ENCODE measurements at places on chromosomes 7 and 10. TPM values are rescaled to one million over a fixed set of nuclear protein-coding genes. Genes with fewer than 3 reads are reported as not detected.
A peak's percentile ranks its signal among the peaks of the same experiment; 100 is the strongest.

- H3K27me3 ChIP-seq = no peaks in the 10 kb centered on the region
- peaks cover 4% of the 10 kb centered on the region for H3K4me1 ChIP-seq
- DNase-seq = no peak
- no peak overlapping the region for H3K4me3 ChIP-seq
- H3K36me3 ChIP-seq = peaks cover 5% of the 10 kb centered on the region
These were observed 4.3 kb downstream of the NOC3L start for GRCh38 chr10:94358480-94358879.

DNA sequence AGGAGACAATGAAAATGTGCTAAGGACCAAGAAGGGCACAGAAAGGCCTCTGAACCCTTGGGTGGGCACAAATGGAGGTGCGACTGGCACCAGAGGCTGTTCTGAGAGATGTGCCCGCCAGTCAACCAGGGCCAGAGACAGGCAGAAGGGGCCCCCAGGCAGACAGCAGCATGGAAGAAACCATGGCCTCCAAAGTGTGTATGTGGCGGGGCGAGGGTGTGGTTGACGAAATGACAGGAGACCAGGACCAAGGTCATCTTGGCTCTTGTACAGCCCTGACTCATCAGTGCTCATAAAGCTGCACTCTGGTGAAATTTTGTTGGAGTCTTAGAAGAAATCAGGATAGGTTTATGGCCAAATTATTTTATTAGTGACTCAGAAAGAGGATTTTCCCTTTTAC is 4.0 kb upstream of the MRPS24 start:
- H3K36me3 ChIP-seq = peaks cover 42% of the 10 kb centered on the region
- H3K4me1 ChIP-seq = peaks cover 9% of the 10 kb centered on the region
- peak overlapping the region; percentile 61 for H3K27ac ChIP-seq
- H3K27me3 ChIP-seq = no peaks in the 10 kb centered on the region
- no peak overlapping the region for H3K4me3 ChIP-seq

GRCh38 chr10:33005322-33006301 is 47.6 kb upstream of the ITGB1 start:
- H3K4me1 ChIP-seq = peaks cover 6% of the 10 kb centered on the region
- no peaks in the 10 kb centered on the region for H3K27me3 ChIP-seq
- no peak for DNase-seq

DNA sequence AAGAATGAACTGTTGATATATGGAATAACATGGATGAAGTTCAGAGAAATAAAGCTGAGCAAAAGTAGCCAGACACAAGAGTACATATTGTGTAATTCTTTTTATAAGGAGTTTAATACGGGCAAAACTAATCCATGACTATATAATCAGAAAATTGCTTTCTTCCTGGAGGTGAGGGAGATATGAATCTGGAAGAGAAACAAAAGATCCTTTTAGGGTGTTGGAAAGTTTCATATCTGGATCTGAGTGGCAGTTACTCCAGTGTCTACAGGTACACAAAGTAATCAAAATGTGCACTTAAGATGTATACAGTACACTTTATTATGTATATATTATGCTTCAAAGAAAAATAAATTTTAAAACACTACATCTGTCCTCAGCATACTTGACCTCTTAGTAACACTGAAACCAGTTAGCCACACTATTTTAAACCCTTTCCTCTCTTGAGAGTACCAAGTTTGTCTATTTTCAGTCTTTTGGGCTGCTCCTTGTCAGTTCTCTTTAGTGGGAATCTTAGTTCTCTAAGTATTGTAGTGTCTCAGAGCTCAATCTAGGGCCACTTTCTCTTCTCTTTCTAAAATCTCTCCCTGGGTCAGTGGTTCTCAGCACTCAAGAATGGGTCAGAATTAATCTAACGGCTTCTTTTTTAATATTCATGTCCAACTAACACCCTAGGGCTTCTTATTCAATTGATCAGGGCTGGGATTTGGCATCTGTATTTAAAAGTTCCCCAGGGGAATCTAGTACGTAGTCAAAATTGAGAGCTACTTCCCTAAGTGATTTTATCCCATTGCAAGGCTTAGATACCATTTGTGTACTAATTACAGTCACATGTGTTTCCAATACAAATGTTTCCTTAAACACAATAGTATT is 4.3 kb upstream of the LIPF start:
- no peaks in the 10 kb centered on the region for H3K27me3 ChIP-seq
- no peak overlapping the region for H3K27ac ChIP-seq
- H3K4me3 ChIP-seq = no peak overlapping the region
- DNase-seq = no peak
- H3K36me3 ChIP-seq = no peaks in the 10 kb centered on the region

- H3K36me3 ChIP-seq = no peaks in the 10 kb centered on the region
- DNase-seq = no peak
- H3K4me1 ChIP-seq = no peaks in the 10 kb centered on the region
- H3K4me3 ChIP-seq = no peak overlapping the region
- H3K27ac ChIP-seq = no peak overlapping the region
These were observed 16.9 kb upstream of the NFE2L3 start for GRCh38 chr7:26135076-26135475.

DNA sequence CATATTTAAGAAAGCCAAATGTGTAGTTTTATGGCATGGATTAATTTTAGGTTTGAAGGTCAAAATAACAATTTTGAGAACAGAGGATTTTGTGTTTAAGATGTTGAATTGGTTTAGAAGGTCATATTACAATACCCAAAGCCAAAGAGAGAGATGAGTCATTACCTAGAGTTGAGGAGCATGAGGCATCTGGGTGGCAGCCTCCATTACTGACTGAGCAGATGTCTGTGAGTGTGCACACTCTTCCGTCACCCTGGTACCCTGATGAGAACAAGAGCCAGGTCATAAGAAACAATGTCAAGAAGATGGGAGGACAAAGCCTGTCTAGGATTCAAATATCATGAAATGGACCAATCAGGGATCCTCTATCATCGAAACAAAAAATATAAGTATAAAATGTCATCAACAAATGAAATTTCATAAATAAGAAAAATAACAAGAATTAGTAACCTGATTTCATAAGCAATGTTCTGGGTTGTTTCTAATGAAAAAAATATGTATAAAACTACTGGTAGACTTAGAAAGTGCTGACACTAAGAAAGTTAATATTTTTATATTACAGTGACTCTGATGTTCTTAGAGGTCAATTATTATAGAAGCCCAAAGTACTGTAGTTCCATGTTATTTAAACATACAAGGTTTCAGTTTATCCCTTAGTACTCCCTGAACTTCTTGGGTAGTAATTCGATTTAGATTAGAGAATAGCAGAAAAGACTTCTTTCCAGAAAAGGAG is 20.0 kb downstream of the CUBN start:
- no peaks in the 10 kb centered on the region for H3K4me1 ChIP-seq
- no peaks in the 10 kb centered on the region for H3K36me3 ChIP-seq

Gene BMPER
- 36.3 TPM for total RNA-seq

Gene TFPI2
- total RNA-seq = 8.9 TPM

Gene C10orf105
- total RNA-seq = 4.6 TPM

DNA sequence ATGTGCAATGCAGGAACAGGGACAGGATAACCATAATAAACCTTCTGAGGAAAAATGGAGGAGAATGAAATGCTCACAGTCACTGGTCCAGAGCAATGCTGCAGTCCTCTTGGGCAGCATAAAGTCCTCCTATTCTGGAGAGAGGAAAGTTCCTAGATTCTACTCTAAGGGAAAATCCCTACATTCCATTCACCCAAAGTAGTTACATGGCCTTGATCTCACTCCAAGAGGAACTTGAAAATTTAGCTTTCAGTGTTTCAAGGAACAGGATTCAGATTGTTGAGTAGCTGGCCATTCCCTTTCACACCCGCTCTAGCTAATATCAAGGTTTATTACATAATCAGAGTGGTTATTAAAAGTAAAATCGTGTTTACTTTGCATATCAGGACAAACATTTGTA is 168.3 kb downstream of the CHRM2 start:
- H3K27ac ChIP-seq = no peak overlapping the region
- no peaks in the 10 kb centered on the region for H3K36me3 ChIP-seq
- H3K4me3 ChIP-seq = no peak overlapping the region
- no peak for DNase-seq

Gene GBX1
- 1.3 TPM for total RNA-seq

Gene SPDYE5
- 0.11 TPM for total RNA-seq

- H3K27ac ChIP-seq = no peak overlapping the region
- no peak for DNase-seq
- no peaks in the 10 kb centered on the region for H3K36me3 ChIP-seq
- H3K27me3 ChIP-seq = no peaks in the 10 kb centered on the region
- H3K4me1 ChIP-seq = no peaks in the 10 kb centered on the region
These were observed 24.6 kb upstream of the RHBDD2 start for GRCh38 chr7:75854233-75854632.

- H3K36me3 ChIP-seq = no peaks in the 10 kb centered on the region
- H3K4me1 ChIP-seq = no peaks in the 10 kb centered on the region
- no peak overlapping the region for H3K27ac ChIP-seq
- H3K27me3 ChIP-seq = no peaks in the 10 kb centered on the region
- DNase-seq = no peak
These were observed 39.7 kb upstream of the UCN3 start for GRCh38 chr10:5325076-5325475.

Gene DOCK4
- total RNA-seq = 40.3 TPM

DNA sequence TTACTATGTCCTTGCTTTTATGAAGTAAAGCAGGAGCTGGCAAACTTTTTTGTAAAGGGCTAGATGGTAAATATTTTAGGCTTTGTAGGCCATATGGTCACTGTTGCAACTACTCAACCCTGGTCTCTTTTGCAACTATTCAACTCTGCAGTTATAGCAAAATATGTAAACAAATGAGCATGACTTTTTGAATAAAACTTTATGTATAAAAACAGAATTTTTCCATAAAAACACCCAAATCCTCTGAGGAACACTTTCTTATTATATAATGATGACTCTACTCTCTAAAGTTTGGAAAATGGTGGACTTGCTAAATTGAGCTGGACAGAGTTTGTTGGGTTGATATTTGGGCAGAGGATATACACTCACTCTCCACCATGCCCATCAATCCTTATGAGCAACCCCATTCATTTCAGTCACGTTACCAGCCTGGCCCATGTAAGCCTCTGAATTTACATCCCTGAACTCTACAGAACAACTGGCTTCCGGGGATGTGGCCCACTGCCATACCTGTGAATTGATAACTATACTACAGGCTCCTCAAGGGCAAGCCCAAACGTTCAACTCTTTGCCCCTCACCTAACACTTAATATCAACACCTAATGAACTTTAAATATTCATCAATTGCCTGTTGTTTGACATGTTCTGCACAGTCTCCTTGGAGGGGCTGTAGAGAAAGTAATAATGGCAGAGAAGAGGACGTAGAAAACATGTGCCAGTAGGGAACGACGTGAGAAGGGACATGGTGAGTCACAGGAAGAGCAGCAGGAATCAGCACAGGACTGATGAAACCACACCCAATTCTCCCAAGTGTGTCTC is 37.6 kb downstream of the SGMS1 start:
- H3K27me3 ChIP-seq = no peaks in the 10 kb centered on the region
- DNase-seq = no peak
- no peak overlapping the region for H3K27ac ChIP-seq
- H3K4me3 ChIP-seq = no peak overlapping the region

Gene CDC14C
- not detected for total RNA-seq

- no peaks in the 10 kb centered on the region for H3K27me3 ChIP-seq
- no peak overlapping the region for H3K4me3 ChIP-seq
- no peaks in the 10 kb centered on the region for H3K4me1 ChIP-seq
- H3K27ac ChIP-seq = no peak overlapping the region
- H3K36me3 ChIP-seq = no peaks in the 10 kb centered on the region
These were observed 49.4 kb upstream of the BET1 start for GRCh38 chr7:94053532-94053931.

Gene SLC26A3
- not detected for total RNA-seq

DNA sequence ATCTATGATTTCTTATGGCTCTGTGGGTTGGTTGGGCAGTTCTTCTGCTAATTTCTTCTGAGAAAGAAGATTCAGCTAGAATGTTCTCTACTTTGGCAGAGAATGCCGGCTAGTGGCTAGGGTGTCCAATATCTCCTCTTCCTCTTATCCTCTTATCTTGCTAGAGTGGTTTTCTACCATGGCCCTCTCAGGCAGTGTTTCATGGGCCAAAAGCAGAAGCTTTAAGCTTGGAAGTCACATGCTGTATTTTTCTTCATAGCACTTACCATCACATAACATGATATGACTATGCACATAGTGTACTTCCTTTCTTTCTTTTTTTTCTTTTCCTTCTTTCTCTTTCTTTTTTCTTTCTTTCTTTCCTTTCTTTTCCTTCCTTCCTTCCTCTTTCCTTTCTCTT is 140.0 kb downstream of the ITGB8 start:
- H3K36me3 ChIP-seq = no peaks in the 10 kb centered on the region
- no peaks in the 10 kb centered on the region for H3K4me1 ChIP-seq
- no peaks in the 10 kb centered on the region for H3K27me3 ChIP-seq
- DNase-seq = no peak
- no peak overlapping the region for H3K4me3 ChIP-seq
- no peak overlapping the region for H3K27ac ChIP-seq

Gene ZFAND2A
- 29.8 TPM for total RNA-seq

DNA sequence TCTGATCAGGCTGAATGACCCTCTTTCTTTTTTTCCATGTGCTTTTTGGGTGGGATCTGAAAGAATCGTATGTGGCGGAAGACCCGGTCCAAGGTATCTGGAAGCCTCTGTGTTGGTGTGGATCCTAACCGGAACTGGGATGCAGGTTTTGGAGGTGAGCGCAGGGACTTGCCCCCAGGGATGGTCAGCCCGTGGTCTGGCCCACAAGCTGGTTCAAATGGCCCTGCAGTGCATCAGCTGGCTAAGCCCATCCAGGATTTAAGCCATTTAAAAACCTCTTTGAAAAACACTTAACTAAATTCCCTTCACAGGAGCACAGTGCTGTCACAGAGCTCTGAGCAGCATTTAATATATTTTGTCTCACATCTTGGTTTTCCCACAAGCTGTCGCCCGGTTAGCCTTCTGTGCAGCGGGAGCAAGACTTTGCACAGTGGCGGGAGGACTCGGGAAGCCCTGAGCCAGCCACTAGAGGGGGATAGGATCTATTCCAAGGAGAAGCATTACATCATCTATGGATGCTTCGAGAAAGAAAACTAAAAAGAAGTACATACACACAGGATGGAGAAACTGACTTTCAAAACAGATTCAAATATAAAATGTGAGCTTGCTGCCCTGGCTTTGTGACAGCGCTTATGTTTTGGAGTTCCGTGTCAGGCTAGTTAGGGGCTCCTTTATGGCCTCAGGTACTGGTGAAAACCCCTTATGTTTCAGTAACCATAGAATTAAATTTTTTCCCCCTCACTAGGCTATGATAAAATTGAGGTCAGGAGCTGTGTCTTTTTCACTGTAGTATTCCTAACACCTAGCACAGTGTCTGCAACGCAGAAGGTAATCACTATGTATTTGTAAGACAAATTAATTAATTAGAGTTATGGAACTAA is 11.3 kb downstream of the CPA2 start:
- H3K27me3 ChIP-seq = no peaks in the 10 kb centered on the region
- DNase-seq = peak; percentile 67
- no peaks in the 10 kb centered on the region for H3K36me3 ChIP-seq
- H3K4me3 ChIP-seq = no peak overlapping the region

GRCh38 chr7:139887992-139888481 is 59.0 kb downstream of the TBXAS1 start:
- H3K4me3 ChIP-seq = no peak overlapping the region
- H3K27me3 ChIP-seq = no peaks in the 10 kb centered on the region
- H3K27ac ChIP-seq = no peak overlapping the region
- no peak for DNase-seq
- no peaks in the 10 kb centered on the region for H3K36me3 ChIP-seq
- H3K4me1 ChIP-seq = no peaks in the 10 kb centered on the region
